ENCODE measurements at places on chromosomes 3 and 15.

DNA sequence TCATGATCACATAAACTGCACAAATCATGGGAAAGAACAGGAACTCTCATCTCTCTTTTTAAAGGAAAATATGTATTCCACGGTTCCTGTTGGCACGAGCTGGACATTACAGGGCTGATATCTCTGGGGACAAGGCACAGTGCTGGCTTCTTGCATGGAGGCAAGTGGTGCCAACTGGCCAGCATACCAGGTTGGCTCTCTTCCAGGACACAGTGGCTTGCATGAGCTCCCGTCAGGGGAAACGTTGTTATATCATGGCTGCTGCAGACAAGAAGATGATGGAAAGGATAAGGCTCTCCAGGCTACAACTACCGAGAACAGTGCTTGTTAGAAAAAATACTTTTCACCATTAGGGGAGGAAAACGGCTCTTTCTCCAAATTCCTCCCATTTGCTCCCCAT is 283.9 kb downstream of the RORA start:
- no peak for DNase-seq

DNA sequence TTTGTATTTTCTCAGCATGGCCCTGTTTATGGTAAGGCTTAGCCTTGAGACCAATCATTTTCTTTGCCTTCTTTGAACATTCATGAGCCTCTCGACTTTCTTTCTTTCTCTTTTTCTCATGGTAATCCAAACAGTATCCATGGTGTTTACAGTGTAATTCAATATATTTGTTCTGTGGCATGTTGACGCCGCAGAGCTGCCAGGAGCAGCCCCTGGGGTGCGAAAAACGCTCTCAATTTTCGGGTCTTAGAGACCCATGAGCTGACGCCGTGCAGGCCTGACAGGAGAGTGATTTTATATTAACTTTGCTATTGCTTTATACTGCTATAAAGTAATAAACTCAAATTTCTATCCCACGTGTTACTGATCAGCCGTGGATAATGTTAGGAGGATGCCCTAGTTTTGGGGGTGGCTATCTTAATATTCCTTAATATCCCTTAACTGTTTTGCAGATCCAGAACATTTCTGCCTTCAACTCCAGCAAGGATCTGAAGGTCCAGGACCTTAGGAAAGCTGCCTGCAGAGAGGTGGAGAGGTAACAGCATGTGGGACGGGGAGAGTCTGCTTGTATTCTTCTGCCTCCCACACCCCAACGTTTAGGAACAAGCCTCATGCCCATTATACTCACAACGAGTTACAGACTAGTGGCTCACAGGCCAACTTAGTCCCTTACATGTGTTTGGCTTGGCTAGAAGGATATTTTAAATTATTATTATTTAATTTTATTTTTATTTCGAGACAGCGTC is 29.3 kb upstream of the MYO1E start:
- DNase-seq = no peak

- no peak for DNase-seq
Measured at GRCh38 chr15:70854666-70854976, 664 bp upstream of the LARP6 start.

- DNase-seq = no peak
Measured at GRCh38 chr15:75049392-75049791, 26.0 kb downstream of the PPCDC start.

- no peak for DNase-seq
Measured at GRCh38 chr3:131933665-131934064, 101.1 kb downstream of the CPNE4 start.

DNA sequence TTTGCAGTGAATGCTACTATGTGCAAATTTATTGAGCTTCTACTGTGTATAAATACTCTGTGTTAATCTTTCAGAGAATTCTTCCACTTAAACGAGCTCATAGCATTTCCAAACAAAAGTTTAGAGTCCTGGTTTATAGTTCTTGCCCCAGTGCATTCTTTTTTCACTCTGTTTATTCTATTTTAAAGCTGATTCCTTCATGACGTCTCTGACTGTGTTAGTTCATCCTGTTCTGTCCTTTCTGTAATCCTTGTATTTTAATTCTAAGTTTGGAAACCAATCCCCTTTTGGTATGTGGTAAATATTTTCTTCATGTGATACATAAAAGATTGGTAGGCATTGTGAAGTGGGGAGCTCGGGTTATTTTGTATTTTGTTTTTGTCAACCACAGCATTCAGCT is 18.7 kb downstream of the P2RY14 start:
- DNase-seq = no peak

GRCh38 chr3:144963810-144964209 is 992.2 kb downstream of the DIPK2A start:
- DNase-seq = no peak

Data from trophoblast cell (in vitro differentiated cells and primary cell).